ENCODE measurements at places on chromosomes 2 and 18.

GRCh38 chr18:74791501-74792194 is 194.0 kb downstream of the ZNF407 start:
- DNase-seq = no peak

DNA sequence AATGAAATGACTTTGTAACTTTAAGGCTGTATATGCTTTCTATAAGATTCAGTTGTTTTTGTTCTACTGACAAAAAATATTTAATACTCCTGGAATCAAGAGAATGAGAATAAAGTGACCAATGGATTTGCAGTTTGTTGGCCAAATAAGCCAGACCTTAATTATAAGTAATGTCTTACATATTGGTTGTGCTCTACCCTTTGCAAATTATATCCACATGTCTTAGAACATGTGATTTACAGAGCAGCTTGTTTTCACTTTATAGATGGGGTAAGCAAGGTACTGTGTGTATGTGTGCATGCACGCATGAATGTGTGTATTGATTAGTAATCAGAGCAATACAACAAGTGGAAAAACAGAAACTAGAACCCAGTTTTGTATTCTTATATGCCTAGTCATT is 59.1 kb downstream of the RMDN2 start:
- DNase-seq = no peak

DNA sequence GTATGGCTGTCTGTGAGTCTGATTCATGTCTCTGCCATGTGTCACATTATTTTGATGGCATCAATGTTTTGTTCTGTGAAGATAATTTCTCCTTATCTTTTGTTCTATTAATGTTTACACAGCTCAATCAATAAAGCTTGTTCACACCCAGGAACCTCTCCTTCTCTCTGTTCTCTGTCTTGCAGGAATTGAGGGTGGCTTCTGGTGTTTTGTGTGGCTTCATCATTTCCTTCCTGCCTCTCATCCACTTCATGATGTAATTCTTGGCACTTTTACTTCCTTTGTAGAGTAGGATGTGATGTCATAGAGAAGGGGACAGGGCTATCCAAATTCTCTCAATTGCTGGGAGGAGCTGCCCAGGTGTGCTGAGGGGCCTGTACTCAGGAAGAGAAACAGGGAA is 27.2 kb downstream of the ASXL3 start:
- DNase-seq = no peak

GRCh38 chr2:205170399-205170798 is 511.9 kb upstream of the NRP2 start:
- DNase-seq = no peak

- DNase-seq = no peak
Observed at GRCh38 chr2:232838406-232838874, 31.6 kb upstream of the SNORC start.

DNA sequence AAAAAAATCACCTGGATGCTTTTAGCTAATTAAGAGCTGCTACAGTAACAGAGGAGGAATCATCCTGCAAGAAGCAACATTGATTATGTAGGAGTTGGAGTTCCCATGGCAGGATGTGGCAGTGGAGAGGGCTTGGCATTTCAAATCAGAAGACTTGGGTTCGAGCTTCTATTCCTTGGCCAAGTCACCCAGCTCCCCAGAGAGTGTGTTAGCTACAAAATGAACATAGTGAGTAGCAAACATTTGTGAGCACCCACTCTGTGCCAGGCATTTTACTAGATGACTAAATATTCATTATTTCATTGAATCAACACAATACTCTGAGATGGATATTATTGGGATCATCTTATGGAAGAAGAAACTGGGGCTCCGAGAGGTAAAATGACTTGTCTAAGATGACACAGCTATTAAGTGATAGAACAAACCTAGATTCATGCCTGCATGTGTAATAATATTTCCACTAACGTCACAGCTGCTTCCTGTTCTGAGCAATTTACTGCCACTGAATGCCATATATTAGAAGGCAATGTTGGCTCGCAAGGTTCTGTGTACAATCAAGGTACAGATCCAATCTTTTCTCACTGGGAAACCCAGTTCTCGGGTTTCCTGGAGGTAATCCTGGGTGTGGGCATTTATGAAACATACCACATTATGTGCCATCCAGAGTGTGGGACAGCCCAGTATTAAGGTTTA is 18.0 kb downstream of the NTSR2 start:
- DNase-seq = no peak

- DNase-seq = no peak
Observed at GRCh38 chr2:8993902-8994278, 9.6 kb downstream of the MBOAT2 start.

DNA sequence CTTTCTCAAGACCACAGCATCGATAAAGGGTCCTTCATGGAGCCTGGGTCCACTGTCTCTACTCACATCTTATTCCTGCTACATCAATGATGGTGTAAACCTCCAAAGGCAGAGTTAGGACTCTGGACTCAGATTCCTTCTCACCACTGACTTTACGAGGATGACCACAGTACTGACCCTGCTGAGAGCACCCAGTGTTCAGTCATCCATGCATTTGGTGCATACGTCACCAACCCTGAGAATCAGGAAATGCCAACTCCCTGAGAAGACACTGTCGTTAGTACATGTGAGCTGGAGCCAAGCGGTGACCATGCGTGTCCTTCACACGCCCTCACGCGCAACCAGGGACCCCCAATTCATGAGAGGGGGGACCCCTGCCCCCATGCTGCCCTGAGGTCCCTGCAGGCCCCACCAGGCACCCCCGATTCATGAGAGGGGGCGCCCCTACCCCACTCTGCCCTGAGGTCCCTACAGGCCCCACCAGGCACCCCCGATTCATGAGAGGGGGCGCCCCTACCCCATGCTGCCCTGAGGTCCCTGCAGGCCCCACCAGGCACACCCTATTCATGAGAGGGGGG is 178.4 kb upstream of the TPO start:
- no peak for DNase-seq

GRCh38 chr2:174613531-174613930 is 15.9 kb upstream of the WIPF1 start:
- DNase-seq = no peak

DNA sequence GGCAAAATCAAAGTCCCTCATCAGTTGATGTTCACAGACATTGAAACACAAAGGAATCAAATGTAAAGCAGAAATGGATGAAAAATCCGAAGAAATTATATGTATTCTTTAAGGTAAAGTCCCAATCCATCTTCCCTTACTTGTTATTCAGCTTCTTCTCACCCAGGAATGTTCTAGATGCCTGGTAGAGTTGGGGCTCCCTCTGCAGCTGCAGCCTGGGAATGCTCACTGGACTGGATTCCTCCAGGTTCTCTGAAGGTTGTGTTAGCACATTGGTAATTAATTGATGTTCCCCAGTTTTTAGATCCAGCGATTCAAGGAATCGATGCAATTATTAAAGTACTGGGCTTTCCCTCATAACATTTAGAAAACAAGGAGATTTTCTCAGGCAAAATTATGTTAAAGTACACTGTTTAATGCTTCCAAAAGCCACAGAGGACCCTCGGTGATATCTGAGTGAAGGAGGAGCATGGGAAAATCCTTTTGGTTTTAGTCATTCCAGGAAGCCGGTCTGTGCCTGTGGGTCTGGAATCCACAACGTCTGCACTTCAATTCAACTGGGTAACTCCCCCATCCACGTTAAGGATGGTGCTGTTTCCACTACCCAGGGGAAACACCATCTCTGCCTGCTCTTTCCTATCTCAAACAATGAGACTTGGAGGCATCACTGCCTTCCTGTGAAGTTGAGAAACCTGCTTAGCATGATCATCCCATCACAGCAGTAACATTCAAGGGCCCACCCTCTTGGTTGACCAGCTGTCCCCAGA is 22.0 kb downstream of the NTSR2 start:
- DNase-seq = no peak

DNA sequence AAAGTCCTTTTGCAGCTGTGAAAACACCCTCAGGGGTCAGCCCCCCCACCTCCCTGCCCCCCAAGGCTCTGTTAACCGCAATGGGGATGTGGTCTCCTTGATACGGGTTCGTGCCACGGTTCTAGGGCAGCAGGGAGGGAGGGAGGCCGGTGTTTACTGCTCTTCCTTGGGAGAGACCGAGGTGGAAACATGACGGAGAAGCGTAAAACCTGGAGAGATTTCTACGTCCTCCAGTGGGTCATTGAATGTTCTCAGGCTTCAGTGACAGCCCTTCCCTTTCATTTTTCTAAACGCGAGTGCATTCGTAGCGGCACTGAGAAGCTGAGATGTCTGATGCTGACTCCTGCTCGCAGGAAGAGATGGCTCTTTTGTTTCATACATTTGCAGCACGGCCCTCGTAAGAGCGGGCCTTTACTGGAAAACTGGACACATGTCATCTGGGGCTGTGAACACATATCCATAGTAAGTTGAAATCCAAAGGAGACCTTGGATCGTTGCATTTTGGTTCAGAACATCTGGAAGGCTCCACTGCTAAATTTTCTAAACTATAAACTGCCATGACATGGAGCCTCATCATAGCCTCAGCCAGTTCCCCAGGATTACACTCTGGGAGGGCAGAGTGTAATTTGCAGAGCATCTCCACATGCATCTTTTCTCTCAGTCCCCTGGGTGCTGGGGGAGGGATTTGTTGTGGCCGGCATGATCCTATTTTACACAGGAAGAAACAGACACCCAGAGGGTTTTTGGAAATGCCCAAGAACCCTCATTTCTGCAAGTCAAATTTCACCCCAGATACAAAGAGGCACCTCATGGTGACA is 40.6 kb upstream of the HDAC4 start:
- no peak for DNase-seq

- peak; percentile 89 for DNase-seq
Observed at GRCh38 chr2:150485871-150486538, 1.5 kb downstream of the RND3 start.

DNA sequence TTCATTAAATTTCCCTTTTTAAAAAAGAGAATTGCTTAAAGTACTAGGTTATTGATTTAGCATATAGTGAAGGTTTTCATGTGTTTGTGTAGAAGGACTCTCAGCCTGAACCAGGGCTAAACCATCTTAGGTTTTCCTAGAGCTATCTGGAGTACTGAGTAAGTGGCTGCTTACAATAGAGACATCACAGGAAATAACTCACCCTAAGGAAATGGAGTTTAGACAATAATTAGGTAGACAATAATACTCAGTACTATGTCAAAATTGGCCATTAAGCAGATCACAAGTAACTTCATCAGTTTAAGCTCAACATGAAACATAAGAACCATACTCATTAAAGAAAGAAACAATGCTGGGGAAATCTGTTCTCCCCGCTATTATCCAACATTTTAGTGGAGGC is 240.0 kb downstream of the RND3 start:
- no peak for DNase-seq

DNA sequence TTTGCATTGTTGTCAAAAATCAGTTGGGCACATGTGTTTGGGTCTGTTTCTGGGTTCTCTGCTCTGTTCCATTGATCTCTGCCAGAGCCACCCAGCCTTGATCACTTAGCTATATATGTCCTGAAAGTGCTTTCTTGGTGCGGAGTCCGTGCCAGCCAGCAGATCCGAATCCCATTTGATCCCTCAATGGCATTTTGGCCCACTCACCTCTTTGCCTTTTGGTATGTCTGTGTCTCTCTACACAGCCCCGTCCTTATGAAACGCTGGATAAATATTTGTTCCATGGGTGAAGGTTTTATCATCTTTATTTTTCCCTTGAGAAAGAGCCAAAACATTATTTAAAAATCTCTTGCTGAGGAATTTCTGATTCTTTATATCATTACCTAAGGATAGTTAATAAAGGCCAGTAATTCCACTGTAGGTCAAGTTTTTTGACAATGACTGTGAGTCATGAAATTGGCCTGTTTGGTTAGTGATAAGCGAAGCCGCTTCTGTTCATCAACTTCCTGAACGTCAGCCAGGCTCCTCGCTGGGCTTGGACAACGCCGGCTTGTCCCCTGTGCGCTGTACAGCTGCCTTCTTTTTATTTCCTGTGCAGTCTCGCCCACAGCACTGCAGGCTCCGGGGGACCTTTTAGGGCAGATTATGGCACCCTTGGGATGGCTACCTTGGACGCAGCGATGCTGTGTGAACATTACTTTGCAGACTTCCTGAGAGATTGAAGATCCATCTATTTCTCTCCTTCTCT is 24.9 kb downstream of the MTCL1 start:
- DNase-seq = no peak

GRCh38 chr2:206323486-206323885 is 49.0 kb downstream of the ZDBF2 start:
- DNase-seq = no peak

DNA sequence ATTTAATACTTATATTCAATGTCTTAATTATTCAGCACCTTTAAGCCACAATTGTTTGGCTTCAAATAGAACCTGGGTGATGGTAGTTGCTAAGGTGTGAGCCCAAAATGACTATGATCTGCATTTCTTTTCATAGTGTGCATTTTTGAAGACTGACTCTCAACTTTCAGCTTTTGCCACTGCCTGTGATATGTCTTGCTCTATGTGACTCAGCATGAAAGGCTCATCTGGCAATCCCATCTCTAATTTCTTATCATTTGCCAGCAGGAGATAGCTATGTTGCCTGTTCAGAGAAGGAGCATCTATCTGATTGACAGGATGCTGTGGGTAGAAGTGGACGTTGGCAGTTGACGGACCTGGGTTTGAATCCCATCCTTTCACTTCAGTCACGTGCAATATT is 34.5 kb upstream of the CCDC93 start:
- DNase-seq = no peak

DNA sequence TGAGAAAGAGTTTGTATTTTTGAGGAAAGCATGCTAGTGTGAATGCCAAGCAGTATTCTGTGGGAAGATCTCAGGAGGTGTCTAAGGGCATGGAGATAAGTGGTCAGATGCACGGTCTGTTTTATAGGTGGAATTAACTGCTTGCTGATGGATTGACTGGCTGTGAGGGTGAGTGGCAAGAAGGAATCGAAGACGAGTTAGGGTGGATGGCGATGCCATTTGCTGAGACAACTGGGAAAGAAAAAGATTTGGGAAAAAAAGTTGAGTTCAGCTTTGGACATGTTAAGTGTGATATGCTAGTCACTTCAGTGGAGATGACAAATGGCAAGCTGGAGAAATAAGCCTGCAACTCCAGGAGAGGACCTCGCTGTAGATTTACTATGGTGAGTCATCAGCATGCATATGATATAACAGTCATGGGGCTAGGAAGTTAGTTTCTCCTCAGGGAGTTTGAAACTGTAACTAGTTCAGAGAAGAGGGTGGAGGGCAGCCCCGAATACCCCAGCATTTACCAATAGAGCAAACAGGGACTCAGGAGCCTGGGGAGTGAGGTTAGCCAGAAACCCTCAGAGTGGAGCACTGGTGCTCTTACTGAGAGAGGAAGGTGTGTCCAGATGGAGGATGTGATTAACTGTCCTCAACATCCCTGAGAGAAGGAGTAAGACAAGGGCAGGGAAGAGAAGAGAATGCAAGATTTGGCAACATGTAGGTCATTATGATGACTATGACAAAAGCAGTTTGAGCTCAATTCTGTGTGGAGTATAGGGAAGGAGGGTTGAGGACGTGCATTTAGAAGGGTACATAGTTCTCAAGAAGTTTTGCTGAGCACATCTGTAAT is 2.0 kb upstream of the HK2 start:
- DNase-seq = no peak

DNA sequence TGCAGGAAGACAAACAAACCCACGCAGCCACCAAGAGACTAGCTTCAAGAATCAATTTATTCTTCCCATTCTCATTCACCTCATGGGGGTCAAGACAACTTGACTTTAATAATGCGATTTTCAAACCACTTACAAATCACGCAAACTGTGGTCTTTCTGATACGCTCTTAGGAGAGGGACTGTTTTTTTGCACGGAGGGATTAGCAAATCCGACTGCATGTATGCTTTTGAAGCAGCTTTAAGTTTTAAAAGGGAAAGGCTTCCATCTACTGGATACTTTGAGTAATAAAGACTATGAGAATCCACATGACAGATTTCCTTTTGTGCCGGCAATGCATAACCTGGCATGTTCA is 322.9 kb upstream of the KCNJ3 start:
- DNase-seq = no peak
